ENCODE measurements at places on chromosomes 11 and 22. TPM values are rescaled to one million over a fixed set of nuclear protein-coding genes. Genes with fewer than 3 reads are reported as not detected.

DNA sequence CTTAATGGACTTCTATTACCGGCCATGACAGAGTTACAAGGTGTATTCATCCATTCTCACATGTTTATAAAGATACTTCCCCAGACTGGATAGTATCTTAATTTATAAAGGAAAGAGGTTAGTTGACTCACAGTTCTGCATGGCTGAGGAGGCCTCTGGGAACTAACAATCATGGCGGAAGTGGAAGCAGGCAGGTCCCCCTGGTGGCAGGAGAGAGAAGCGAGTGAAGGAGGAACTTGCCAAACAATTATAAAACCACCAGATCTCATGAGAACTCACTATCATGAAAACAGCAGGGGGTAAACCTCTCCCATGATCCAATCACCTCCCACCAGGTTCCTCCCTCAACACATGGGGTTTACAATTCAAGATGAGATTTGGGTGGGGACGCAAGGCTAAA, 170.0 kb upstream of the PDGFD start:
- no peaks in the 10 kb centered on the region for H3K27me3 ChIP-seq
- no peak overlapping the region for H3K27ac ChIP-seq
- H3K4me3 ChIP-seq: no peak overlapping the region

The OR52E8 gene
- 3.0 TPM for total RNA-seq

GRCh38 chr22:32044913-32045312, 1.9 kb downstream of the SLC5A1 start:
- no peak for DNase-seq
- H3K4me3 ChIP-seq: no peak overlapping the region
- no peaks in the 10 kb centered on the region for H3K4me1 ChIP-seq
- H3K27ac ChIP-seq: no peak overlapping the region
- H3K36me3 ChIP-seq: no peaks in the 10 kb centered on the region

DNA sequence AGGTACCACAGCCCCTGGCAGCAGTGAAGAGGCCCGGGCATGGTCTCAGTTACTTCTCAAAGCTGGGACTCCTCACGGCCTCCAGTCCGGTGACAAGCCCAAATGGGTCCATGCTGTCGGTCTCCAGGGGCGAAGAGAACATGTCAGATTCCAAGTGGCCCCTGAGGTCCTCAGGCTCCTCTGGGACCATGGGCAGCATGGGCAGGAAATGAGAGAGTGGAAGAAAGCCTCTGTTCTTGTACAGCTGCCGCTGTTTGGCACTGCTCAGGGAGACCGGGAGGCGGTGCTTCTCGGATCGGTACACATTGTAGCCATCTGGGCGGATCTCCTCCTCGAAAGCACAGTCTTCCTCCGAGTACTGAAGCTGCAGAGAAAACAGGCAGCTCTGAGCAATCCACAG, 4.6 kb downstream of the FGF19 start:
- H3K27ac ChIP-seq: no peak overlapping the region
- no peak overlapping the region for H3K4me3 ChIP-seq
- no peaks in the 10 kb centered on the region for H3K27me3 ChIP-seq
- DNase-seq: peak; percentile 72
- H3K36me3 ChIP-seq: no peaks in the 10 kb centered on the region
